ENCODE measurements at places on chromosomes 16 and 17. TPM values are rescaled to one million over a fixed set of nuclear protein-coding genes. Genes with fewer than 3 reads are reported as not detected.

MYH8 gene
- total RNA-seq, result not detected

RBFOX1 gene
- not detected for total RNA-seq

ZNF200 gene
- total RNA-seq, result 3.7 TPM

KCNJ18 gene
- total RNA-seq, result not detected

- no peak for DNase-seq
- no peaks in the 10 kb centered on the region for H3K36me3 ChIP-seq
- no peaks in the 10 kb centered on the region for H3K27me3 ChIP-seq
- H3K27ac ChIP-seq, result no peak overlapping the region
Measured at GRCh38 chr17:81039854-81040758, 5.2 kb downstream of the BAIAP2 start.

GRCh38 chr17:32266389-32267301, 1.0 kb downstream of the RHBDL3 start:
- H3K27me3 ChIP-seq, result no peaks in the 10 kb centered on the region
- DNase-seq, result no peak
- H3K4me3 ChIP-seq, result peak overlapping the region; percentile 40
- no peaks in the 10 kb centered on the region for H3K36me3 ChIP-seq
- no peak overlapping the region for H3K27ac ChIP-seq

DNA sequence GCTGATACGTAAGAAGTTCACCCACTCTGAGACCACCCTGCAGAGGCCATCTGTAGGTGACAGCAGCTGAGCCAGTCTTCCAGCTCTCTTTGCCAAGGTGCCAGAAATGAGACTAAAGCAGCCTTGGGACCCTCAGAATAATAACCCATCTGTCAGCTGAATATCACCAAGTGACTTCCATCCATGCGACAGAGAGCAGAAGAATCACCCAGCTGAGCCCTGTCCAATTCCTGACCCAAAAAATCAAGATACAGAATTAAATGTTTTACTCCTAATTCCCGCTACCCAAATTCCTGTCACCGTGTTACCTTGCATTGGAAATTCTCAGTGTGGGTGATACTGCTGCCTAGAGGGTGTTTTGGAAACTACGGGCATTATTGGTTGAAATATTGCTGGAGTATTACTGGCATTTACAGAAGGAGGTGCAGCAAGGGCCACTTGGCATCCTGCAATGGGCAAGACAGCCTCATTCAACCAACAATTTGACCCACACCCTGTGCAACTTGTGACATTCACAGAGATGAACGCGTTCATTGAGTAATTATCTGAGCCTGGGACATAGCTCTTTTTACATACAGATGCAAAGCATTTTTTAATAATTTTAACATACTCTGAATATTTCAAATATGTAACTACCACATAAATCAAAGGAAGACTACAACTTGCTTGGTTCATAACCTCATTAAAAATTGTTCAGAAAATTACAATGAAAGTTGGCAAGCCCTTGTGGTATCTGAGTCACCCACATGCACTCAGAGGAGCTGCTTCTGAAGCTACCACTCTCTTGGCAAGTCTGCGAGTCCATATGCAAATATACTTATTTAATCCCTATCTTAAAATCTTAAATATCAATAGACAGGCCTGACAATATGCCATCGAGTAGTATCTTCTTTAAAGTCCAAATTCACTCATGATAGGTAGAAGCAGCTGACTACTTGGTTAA, 126.6 kb downstream of the C16orf95 start:
- H3K27ac ChIP-seq, result no peak overlapping the region
- H3K4me3 ChIP-seq, result no peak overlapping the region
- no peaks in the 10 kb centered on the region for H3K36me3 ChIP-seq
- H3K27me3 ChIP-seq, result no peaks in the 10 kb centered on the region
- H3K4me1 ChIP-seq, result no peaks in the 10 kb centered on the region

- H3K4me3 ChIP-seq, result no peak overlapping the region
- no peaks in the 10 kb centered on the region for H3K4me1 ChIP-seq
- no peaks in the 10 kb centered on the region for H3K27me3 ChIP-seq
Measured at GRCh38 chr16:48608452-48608851, 1.5 kb downstream of the N4BP1 start.

DNA sequence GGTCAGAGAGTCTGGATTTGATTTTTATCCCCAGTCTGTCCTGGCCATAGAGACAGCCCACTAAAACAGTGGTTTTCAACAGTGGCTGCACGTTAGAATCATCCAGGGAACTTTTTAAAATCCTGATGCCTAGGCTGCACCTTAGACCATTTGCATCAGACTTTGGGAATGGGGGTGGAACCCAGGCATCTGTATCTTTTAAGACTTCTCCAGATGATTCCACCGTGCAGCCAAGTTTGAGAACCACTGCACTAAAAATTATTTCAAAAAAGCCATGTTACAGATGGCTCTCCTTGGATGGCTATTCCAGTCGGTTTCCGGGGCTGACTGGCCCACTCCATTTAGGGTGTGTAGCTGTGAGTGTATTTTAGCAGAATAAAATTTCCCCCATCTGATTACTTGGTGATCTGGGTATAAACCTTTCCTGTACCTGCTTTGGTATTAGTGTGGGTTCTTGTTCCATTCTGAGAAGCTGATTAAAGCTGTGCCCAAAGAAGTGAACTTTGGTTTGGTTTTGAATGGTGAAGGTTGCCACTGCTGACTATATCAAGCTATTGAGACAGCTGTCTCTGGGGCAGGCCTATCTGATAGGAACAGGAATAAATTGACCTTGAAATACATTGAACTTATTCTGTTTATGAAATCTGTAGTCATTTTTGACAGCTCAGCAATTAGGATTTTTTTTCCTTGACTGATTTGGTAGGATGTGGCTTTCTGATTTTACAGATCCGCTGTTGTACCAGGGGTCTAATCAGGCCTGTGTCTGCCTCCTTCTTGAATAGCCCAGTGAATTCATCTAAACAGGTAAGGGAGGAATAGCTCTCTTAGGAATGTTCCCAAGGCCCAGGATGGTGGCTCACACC, 1.3 kb downstream of the ATP5MC1 start:
- DNase-seq, result no peak
- no peaks in the 10 kb centered on the region for H3K4me1 ChIP-seq
- H3K4me3 ChIP-seq, result no peak overlapping the region
- H3K36me3 ChIP-seq, result no peaks in the 10 kb centered on the region
- no peak overlapping the region for H3K27ac ChIP-seq

- peaks cover 3% of the 10 kb centered on the region for H3K4me1 ChIP-seq
- no peak overlapping the region for H3K4me3 ChIP-seq
- H3K36me3 ChIP-seq, result no peaks in the 10 kb centered on the region
- H3K27ac ChIP-seq, result no peak overlapping the region
- no peaks in the 10 kb centered on the region for H3K27me3 ChIP-seq
Measured at GRCh38 chr17:80870401-80870800, 121.2 kb upstream of the CHMP6 start.

GRCh38 chr16:89712274-89712781, 8.4 kb downstream of the VPS9D1 start:
- H3K4me1 ChIP-seq, result no peaks in the 10 kb centered on the region
- no peak overlapping the region for H3K27ac ChIP-seq
- peak overlapping the region; percentile 54 for H3K4me3 ChIP-seq
- H3K36me3 ChIP-seq, result no peaks in the 10 kb centered on the region
- no peak for DNase-seq

DNA sequence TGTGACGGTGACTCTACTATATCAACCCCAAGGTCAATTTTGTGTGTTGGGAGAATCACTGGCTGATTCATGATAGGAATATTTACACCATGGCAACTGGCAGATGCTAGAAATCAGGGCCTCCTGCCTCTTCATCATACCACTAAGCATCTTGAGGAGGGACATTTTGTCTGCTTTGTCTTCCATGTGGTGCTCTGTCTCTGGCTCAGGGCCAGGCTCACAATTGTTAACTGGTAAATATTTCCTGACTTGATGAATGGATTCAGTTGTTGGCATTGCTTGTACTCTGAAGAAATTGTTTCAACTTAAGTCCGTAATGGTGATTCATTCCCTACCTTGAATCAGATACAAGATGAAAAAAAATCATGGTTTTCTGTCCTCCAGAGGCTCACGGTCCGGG, 292.7 kb downstream of the HAPSTR1 start:
- H3K4me1 ChIP-seq, result no peaks in the 10 kb centered on the region
- DNase-seq, result no peak
- H3K27me3 ChIP-seq, result no peaks in the 10 kb centered on the region
- no peaks in the 10 kb centered on the region for H3K36me3 ChIP-seq

DNA sequence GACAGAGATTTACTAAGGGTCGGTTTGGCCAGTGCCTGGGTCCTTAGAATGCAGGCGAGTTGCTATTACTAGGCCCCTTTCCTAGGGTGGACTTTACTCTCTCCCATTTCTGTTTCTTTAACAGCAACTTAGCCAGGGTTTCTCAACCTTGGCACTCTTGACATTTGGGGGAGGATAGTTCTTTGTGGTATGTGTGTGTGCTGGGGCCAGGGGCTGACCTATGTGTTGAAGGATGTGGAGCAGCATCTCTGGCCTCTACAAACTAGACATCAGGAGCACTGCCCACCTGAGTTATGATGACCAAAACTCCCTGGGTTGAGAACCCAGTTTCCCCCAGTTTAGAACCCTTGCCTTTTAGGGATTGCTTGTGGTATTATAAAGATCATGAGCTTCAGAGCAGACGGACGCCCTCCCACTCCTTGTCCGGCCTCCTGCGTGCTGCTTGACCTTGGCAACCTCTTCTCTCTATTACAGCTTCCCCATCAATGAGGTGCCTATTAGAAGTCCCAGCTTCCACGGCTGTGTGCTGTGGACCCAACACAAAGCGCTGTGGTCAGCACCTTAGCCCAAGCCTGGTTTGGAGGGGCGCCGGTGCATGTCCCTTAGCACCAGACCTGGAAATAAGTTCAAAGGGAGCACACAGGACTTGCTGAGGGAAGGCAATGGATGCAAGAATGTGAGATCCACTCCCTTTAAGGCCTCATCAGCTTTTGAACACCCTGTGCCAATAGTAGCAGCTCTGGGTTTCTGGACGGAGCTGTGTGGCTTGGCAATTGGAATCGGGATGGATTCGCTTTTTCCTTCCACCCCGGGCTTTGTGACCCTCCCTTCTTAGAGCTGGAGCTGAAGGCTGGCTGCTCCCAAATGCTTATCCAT, 239.2 kb upstream of the MAF start:
- no peaks in the 10 kb centered on the region for H3K4me1 ChIP-seq
- no peak overlapping the region for H3K4me3 ChIP-seq
- H3K27ac ChIP-seq, result no peak overlapping the region
- H3K27me3 ChIP-seq, result no peaks in the 10 kb centered on the region
- DNase-seq, result no peak

GRCh38 chr17:66210208-66210574, 18.3 kb upstream of the CEP112 start:
- no peaks in the 10 kb centered on the region for H3K27me3 ChIP-seq
- DNase-seq, result no peak
- H3K27ac ChIP-seq, result no peak overlapping the region
- H3K4me3 ChIP-seq, result no peak overlapping the region
- no peaks in the 10 kb centered on the region for H3K36me3 ChIP-seq
- H3K4me1 ChIP-seq, result peaks cover 8% of the 10 kb centered on the region

DNA sequence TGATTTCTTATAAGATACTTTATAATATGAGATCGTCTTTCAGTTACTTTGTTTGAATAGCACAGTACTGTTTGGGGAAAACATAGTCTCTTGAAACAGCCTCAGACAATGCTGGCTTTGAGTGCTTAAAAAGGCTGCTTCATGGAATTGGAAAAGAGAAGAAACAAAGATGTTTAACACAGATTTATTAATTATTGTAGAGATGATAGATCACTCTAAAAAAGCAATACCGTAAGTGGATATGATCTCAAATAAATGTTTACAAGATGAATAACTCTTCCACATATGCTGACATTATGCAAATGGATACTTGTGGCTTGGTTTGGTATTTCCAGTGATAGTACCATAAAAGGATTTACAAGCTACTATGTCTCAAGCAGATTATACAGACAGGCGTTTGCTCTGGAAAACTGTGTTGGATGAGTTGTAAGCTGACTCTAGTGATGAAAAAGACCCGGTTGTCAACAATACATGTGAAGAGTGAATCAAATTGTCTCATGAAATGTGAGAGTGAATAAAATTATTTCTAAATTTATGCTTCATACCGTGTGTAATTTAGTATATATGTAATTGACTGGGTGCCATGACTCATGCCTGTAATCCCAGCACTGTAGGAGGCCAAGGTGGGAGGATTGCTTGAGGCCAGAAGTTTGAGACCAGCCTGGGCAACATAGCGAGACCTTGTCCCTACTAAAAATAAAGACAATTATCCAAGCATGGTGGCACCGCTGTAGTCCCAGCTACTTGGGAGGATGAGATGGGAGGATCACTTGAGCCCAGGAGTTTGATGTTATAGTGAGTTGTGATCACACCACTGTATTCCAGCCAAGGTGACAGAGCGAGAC, 105.4 kb downstream of the FTO start:
- H3K27me3 ChIP-seq, result no peaks in the 10 kb centered on the region
- H3K36me3 ChIP-seq, result no peaks in the 10 kb centered on the region
- H3K4me3 ChIP-seq, result no peak overlapping the region
- no peak for DNase-seq
- H3K4me1 ChIP-seq, result no peaks in the 10 kb centered on the region
- no peak overlapping the region for H3K27ac ChIP-seq

DNA sequence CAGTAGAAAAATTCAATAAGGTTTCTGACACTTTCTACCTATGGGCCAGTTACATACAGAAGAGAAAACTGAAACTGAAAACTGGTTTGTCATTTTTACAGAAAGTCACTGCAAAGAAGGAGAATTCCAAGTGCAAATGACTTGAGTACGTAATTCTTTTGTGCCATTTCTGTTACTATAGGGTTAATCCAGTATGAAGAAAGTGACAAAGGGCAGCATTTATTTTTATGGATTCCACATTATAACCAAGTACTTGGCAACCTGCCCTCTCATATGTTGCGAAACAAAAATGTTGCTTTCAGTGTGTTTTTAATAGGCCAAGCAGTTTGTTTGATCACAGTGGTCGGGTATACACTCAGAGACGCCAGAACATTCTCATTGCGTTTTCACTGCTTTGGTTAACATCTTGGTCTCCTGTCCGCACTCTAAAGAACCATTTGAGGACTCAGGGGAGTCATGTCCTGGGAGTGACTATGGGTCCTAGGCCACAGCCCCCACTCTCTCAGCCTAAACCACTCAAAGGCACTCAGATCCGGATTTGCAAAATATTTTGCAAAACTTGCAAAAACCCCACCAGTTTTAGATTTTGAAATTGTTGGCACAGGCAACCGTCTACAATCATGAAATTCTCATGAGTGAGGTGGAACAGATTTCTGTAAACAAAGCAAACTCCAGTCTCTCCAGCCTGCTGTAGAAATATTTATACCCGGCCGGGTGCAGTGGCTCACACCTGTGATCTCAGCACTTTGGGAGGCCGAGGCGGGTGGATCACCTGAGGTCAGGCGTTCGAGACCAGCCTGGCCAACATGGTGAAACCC, 15.4 kb upstream of the HELZ start:
- H3K27ac ChIP-seq, result peak overlapping the region; percentile 89
- DNase-seq, result peak; percentile 72
- H3K4me3 ChIP-seq, result no peak overlapping the region
- no peaks in the 10 kb centered on the region for H3K27me3 ChIP-seq
- H3K36me3 ChIP-seq, result no peaks in the 10 kb centered on the region
- H3K4me1 ChIP-seq, result no peaks in the 10 kb centered on the region

- no peak overlapping the region for H3K27ac ChIP-seq
- no peaks in the 10 kb centered on the region for H3K36me3 ChIP-seq
- H3K4me3 ChIP-seq, result no peak overlapping the region
- H3K27me3 ChIP-seq, result no peaks in the 10 kb centered on the region
Measured at GRCh38 chr16:26598061-26598460, 468.7 kb upstream of the C16orf82 start.

GRCh38 chr16:3983081-3983520, 102.6 kb upstream of the CREBBP start:
- H3K4me1 ChIP-seq, result no peaks in the 10 kb centered on the region
- H3K4me3 ChIP-seq, result no peak overlapping the region
- peak; percentile 81 for DNase-seq
